ENCODE measurements at places on chromosomes 16 and 17. TPM values are rescaled to one million over a fixed set of nuclear protein-coding genes. Genes with fewer than 3 reads are reported as not detected.
A peak's percentile ranks its signal among the peaks of the same experiment; 100 is the strongest.

GRCh38 chr17:50194140-50194933, 7.1 kb downstream of the COL1A1 start:
- no peak for DNase-seq

The C17orf58 gene
- 6.2 TPM for total RNA-seq

DNA sequence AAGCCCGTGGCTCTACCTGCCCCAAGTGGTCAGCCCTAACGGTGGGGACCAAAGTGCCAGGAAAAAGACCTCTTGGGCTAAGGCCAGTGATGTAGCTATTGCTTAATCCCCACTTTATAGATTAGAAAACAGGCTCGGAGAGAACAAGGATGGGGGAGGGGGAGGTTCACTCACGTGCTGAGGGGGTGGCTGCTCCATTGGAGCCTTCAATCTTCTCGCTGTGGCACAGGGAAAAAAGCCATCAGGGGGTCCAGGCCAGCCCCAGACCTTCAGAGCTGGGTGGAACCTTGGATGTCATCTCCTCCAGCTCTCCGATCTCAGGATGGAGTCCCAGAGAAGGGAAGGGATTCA, 45.9 kb downstream of the SRCIN1 start:
- no peak for DNase-seq

DNA sequence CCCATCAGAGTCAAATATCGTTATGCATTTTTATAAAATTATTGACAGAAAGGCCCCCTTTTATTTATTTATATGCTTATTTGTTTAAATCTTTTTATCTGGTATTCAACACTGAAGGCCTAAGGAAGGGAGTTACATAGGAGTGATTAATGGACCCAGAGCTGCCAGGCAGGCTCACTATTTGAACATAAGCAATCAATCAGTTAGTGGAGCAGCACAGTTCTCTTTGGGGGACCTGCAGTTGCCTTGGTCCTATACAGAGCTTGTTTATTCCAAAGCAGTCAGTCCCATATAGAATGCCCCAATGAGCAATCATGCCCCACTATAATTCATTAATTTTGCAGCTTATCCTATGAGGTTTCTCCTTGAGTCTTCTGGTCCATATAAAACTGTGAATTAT, 389.4 kb upstream of the GOT2 start:
- no peak for DNase-seq

DNA sequence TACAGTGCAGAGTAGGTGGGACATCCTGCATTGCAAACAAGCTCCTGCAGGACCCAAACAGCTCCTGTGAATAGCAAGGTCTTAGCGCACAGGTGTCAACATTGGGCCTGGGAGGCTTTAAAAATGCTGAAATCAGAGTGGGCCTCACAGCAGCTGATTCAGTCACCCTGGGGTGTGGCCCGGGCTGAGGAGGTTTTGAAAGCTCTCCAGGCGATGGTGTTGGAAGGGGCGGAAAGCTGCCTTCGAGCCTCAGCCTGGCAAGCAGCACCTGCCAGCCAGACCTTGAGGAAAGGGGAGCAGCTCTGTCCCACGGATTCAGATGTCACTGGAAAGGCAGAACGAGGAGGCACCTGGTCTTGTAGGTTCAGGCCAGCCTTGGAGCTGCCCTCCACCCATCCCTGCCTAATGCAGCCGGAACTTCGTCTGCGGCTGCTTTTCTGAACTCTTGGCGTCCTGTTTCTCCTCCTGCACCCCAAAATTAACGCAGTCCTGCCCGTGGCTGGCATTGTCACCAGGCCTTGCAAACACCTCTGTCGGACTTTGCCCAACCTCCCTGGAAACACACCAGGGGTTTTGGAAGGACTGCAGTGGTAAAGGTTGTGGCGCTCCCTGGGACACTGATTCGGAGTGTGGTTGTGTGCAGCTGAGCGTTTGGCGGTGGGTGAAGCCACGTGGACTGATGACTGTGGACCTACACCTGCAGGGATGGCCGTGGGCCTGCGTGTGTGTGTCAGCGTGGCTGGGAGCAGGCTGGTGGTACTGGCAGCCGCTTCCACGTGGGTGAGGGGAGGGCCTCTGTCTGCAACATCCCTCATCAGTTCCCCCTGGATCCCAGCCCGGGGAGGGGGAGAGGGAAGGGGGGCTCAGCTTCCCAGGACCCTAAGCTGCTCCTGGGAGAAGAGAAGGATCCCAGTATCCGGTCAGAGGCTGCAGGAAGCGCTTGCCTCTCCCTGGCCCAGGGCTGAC, 3.4 kb downstream of the NECAB2 start:
- DNase-seq, result no peak

DNA sequence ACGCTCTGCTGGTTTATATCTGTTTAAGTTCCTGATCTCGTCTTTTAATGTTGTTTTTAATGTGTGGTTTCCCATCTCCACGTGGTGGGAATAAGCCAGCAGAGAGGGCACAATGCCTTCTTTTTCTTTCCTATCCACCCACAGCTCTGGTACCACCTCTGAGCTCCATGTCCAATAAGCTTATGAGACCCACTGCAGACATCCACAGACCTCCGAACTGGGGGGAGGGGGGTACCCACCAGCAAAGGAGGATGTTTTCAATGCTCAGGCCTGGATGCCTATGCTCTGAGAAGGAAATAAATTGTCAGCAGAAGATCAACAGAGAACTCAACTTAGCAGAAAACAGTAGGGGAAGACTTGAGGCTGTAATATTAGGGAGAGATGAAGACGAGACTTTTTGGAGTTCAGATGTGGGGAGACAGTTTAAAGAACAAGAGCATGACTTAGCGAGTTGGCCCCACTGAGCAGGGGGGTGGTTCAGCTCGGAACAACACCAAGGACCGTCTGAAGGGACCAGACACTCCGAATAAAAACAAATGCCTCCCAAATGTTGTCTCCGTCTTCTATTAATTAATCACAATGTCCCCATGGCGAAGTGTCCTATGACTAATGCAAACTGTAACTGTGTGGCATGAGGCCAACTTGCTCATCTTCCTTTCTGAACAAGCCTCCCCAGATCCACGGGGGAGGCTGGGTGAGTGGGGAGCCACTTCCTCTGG, 62.7 kb downstream of the GAS7 start:
- DNase-seq, result no peak

DNA sequence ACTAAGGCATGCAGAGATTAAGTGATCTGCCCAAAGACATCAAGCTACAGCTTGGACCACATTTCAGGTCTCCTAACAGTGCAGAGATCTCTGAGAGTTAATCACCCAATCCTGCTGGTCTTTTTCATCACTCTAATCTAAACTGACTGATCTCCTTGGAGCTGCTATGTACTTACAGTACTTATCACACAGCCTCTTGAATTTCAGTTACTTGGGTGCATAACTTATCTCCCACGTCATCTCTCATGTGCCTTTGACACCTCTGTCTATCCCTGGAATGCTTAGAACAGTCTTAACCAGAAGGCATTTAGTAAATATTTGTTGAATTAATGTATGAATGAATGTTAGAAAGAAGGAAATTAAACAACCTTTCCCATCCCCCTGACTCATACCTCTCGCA, 139.0 kb downstream of the SNX11 start:
- DNase-seq, result peak; percentile 66

- no peak for DNase-seq
Measured at GRCh38 chr17:27530764-27531391, 74.6 kb downstream of the KSR1 start.

GRCh38 chr17:47830396-47831002, 842 bp downstream of the MRPL10 start:
- no peak for DNase-seq

The TMEM238L gene
- not detected for total RNA-seq

- peak; percentile 37 for DNase-seq
Measured at GRCh38 chr16:51326131-51326856, 175.2 kb upstream of the SALL1 start.

GRCh38 chr17:72657467-72658317, 434.8 kb downstream of the SLC39A11 start:
- no peak for DNase-seq

DNA sequence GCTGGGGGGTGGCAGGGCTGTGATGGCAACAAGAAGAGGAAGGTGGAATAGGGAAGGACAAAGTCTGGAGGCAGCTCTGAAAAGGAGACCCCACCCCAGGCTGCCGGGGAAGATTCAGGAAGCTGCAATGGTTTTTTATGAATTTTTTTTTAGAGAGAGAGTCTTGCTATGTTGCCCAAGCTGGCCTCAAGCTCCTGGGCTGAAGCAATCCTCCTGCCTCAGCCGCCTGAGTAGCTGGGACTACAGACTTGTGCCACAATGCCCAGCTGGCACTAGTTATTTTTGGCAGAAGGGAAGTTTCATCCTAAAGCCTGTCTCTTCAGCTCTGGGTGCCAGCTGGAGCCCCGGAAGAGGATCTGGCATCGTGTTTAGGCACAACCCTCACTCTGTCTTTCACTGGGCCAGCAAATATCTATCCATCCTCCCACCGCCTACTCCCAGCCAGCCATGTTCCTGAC, 1.3 kb upstream of the CES3 start:
- DNase-seq, result no peak

GRCh38 chr16:62966626-62967025, 930.4 kb upstream of the CDH8 start:
- peak; percentile 6 for DNase-seq

GRCh38 chr17:49932138-49932723, 36.8 kb upstream of the DLX4 start:
- no peak for DNase-seq

The MMP28 gene
- 4.5 TPM for total RNA-seq
